Astrocyte (in vitro differentiated cells and primary cell): ENCODE measurements at places on chromosomes 11 and 22.

DNA sequence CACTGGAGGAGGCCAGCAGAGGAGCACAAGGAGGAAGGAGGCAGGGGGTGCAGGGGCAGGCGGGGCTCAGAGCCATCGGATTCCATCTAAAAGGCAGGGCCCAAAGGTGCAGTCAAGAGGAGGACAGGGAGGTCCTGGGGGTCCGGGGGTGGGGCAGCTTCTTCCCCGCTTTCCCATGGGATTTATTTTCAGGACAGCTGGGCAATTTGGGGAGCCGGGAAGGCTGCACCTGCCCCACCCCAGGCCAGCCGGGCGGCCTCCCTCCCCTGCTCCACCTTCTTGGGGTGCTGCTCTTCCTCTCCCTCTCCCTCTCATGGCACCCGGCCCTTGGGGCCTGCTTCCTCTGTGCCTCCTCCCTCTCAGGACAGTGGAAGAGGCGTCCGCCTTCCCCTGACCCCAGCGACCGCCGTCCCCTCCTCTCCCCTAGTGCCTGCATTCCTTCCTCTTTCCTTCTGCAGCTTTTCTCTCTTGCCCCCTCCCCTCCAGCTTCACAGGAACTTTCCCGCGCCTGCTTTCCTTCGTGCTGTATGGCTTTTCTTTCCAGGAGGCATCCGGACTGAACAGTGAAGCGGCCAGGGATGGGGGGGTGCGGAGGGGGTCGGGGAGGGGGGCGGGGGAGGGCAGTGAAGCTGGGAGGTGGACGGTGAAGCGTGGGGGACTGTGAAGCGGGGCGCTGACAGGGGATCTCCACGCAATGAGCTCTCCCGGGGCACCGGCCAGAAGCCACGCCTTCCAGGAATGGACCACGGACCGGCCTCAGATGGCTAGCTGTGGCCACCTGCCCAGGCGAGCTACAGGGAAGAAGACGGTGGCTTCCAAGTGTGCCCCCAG lies 26.9 kb downstream of the APOBEC3H start:
- no peak for DNase-seq

GRCh38 chr11:76221365-76221764 lies 15.1 kb upstream of the WNT11 start:
- DNase-seq: no peak

GRCh38 chr11:70483077-70483861 lies 84.9 kb downstream of the CTTN start:
- peak; percentile 78 for DNase-seq

- no peak for DNase-seq
Measured at GRCh38 chr11:128824191-128825049, 42.7 kb downstream of the KCNJ1 start.

DNA sequence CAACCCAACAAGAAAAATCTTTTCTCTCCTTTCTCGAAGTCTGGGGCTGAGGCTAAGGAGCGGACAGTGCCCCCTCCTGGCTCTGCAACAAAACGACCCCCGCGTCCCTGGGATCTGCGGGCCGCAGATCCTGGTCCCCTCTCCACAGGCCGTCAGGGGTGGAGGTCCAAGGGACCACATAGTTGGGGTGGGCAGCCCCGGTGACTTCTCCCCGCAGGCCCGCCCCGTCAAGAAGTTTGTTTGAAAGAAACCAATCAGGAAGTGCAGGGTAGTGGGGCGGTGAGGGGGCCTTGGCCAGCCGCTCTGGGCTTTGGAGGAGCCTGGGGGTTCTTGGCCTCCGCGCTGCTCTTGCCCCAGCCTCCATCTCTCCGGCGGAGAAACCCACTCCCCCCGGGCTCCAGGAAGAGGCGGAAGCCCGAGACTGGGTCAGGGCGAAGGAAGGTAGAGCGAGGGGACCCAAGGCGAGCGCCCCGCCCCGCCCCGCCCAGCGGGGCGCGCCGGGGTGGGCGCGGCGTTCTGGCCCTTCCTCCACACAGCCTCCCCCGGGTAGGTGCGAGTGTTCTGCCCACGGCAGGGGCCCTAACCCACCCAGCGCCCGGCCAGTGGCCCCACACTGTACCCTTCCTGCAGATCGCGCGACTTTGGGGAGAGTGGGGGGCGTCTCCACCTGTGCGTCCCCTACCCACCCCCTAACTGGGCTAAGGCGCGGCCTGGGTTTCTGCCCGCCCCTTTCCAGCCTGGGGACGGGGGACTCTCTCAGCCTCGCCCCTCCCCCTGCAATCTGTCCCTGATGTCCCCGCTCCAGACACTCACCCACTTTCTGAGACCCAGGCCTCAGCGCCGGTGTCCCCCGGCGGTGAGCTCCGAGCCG lies 1.3 kb downstream of the TP53I11 start:
- DNase-seq: no peak
